HCT116 (cell line): ENCODE measurements at places on chromosomes 3 and 15.

DNA sequence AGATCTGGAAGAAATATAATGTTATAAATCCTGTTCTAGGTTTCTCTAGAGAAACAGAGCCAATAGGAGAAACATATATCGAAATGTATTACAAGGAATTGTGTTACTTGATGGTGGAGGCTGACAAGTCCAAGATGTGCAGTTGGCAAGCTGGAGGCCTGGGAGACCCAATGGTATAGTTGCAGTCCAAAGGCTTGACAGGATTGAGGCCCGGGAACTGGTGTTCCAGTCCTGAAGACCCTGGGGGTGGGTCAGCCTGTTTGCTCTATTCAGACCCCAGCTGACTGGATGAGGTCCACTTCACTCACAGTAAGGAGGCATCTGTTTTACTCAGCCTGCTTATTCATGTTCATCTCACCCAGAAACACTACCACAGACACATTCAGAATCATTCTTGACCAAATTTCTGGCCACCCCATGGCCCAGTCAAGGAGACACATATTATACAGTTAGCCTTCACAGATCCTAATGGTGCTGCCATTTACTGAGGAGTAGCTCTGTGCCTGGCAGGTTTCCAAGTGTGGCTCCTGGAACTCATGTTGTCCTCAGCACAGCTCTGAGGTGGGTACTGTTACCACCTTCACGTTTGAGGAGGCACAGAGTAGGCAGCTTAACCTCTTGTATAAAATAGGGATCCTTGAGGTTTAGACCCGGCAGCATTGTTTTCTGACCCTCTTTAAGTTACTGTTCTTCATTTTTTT is 3.7 kb downstream of the TRAK1 start:
- DNase-seq, result no peak

DNA sequence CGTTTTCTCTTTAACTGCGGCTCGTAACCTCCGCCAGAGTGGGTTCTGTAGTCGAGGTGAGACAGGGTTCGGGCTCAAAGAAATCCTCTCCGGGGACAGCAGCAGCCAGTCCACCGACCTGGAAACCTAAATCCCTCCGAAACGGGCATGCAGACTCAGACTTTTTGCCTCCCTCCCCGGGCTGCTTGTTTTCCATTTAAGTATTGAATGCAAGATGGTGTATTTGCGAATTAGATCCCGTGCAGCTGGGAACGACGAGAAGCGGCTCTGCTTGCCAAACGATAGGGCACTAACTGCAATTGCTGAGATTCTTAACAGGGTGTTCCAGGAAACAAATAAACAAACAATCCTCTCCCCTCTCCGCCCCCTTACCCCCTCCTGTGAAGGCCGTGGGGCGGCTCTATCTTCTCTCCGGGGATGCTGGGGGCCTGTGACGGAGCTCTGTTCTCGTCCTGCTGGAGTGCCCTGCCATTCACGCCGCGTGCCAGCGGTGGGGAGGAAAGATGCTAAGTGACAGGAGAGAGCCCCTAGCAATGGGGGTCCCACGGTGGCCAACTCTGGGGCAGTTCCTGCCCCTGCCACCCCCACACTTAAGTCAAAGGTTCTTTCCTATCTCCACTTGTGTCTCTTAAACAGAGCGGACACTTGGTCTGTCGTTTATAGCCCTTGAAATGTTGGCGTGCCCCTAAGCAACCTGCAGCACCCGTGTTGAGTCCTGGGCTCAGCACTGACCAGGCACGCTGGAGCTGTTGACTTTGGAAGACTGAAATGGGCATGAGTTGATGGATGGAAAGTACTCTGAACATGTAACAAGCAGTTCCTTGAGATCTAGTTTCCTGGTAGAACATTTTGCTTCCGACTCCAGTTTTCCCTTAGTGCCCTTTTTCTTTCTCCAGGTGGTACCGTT is 1.3 kb upstream of the ETV5 start:
- DNase-seq, result no peak

DNA sequence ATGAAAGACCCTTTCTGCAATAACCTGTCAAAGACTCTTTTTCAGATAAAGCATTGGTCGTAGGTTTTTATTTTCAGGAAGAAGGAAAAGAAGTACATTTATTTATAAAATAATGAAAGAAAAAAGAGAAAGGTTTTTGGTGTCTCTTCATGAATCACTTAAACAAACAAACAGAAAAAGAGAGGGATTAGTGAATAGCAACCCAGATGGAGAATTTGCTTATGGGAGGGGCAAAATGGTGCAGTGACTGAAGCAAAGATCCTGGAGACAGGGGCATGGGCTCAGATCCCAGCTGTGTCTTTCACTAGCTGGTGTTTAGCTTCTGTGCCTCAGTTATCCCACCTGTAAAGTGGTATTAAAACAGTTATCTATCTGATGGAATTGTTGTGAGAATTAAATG is 78.6 kb upstream of the PFN2 start:
- DNase-seq, result no peak

GRCh38 chr3:117958027-117958426 is 1076.6 kb downstream of the IGSF11 start:
- DNase-seq, result no peak

GRCh38 chr3:43994657-43995546 is 246.8 kb upstream of the TOPAZ1 start:
- no peak for DNase-seq

DNA sequence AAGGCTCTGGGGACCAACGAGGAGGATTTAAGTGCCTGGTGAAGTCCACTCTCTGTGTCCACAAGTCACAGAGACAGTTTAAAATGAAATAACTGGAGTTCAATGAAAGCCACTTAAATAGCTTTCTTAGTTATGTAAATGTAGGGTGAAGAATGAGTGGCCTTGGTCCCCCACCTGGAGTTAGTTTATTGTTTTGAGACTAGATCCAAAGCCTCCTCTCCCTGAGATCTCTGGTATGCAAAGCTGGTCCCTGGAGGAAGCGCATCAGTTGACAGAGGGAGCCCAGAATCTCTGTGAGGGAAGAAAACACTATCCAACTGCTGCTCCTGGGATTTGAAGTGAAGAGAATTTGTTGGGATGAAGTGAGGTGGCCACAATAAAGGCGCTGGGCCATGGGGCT is 40.5 kb downstream of the EXOG start:
- DNase-seq, result no peak

DNA sequence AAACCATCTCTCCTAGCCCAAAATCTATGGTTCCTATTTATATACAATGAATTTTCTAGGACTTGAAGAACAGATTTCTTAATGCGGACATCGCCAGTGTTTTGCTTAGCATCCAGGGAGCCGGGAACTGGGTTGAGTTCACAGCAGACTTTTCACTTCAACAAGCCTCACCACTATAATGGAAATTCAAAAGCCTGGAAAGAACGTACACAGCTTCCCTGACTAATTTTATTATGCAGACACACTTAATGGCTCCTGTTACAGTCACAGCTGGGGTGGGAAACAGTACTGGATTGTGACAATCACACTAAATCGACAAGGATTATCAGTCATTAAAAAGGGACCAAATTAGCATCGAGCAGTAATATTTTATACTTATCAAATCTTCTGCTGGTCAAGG is 129.2 kb upstream of the BNIP2 start:
- no peak for DNase-seq

DNA sequence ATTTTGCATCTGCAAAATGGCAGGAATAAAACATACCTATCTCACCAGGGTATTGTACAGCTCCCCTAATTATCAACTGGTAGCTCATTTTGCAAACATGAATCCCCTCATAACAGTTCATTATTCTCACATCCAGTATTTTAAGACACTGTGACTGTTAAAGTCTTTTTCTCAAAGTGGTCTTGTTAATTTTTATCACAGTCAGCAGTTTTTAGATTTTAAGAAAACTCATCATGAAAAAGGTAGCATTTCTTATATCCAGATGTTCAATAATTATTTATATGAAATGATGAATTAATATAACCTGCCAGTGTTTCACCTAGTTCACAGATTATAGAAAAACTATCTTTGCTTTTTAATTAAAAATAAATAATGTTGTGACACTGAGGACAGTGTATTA is 354.9 kb upstream of the ARL6 start:
- DNase-seq, result no peak

DNA sequence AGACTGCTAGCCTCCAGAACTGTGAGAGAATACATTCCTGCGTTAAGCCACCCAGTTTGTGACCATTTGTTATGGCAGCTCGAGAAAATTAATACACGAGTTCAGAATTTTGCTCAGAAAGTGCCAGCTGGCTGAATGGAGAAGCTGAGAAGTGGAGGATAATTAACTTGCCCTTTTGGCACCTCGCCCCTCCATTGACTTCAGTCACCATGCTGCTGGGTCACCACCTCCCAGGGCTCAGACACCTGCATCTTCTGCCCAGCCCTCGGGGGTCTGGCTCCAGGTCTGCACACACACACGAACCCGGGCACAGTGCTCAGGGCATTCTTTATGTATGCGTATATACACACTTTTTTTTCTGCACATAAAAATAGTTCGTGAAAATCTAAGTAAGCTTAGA is 32.0 kb downstream of the AMOTL2 start:
- no peak for DNase-seq

GRCh38 chr3:19734453-19734852 is 199.6 kb downstream of the EFHB start:
- DNase-seq, result no peak
